ENCODE measurements at places on chromosomes 1 and 21. TPM values are rescaled to one million over a fixed set of nuclear protein-coding genes. Genes with fewer than 3 reads are reported as not detected.
A peak's percentile ranks its signal among the peaks of the same experiment; 100 is the strongest.

DNA sequence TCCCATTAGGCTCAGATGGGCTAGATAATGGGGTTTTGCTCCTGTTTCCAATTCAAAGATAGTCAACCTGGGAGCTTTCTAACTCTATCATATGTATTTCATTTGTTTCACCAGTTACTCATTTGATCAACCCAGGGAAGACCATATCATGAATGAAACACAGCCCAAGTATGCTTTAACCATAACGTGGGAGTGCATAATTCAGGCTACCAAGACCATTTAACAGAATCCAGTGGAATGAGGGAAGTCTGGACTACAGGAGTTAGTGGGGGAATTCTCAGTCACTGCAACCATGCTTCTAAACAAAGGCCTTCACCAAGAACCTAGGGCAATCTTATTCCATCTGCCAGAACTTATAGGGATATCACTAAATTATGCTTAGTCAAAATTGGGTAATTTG, 15.0 kb upstream of the SLC16A1 start:
- no peak for DNase-seq

DNA sequence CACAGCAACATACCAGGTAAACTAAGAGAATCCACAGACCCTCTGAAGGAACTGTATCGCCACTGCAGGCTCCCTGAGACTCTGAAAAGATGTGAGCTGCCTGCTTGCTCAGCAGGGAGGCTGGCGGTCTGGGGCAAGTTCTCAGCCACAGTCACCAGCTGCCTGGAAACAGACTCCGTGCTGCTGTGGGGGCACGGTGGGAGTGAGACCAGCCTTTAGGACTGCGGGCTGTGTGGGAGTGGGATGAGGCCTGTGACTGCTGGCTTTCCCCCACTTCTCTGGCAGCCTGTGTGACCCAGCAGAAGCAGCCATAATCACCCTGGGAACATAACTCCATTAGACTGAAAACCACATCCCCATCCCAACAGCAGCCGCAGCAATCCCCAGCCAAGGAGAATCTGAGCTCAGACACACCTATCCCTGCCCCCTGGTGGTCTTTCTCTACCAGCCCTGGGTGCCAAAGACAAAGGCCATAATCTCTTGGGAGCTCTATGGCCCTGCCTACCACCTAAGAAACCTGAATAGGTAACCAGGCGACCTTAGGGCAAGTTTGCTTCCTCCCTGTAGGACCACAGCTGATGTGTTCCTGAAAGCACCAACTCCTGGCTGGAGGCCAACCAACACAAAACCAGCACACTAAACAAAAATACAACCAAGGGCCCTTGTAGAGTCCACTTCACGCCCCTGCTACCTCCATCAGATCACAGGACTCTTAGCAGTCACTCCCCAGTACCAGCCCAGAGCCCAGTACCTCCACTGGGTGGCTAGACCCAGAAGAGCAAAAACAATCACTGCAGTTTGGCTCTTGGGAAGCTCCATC, 151.5 kb downstream of the SMYD3 start:
- DNase-seq, result no peak

- no peak for DNase-seq
Observed at GRCh38 chr21:38228537-38228936, 28.3 kb upstream of the KCNJ15 start.

- no peak for DNase-seq
Observed at GRCh38 chr1:17797478-17797877, 42.3 kb downstream of the ACTL8 start.

DNA sequence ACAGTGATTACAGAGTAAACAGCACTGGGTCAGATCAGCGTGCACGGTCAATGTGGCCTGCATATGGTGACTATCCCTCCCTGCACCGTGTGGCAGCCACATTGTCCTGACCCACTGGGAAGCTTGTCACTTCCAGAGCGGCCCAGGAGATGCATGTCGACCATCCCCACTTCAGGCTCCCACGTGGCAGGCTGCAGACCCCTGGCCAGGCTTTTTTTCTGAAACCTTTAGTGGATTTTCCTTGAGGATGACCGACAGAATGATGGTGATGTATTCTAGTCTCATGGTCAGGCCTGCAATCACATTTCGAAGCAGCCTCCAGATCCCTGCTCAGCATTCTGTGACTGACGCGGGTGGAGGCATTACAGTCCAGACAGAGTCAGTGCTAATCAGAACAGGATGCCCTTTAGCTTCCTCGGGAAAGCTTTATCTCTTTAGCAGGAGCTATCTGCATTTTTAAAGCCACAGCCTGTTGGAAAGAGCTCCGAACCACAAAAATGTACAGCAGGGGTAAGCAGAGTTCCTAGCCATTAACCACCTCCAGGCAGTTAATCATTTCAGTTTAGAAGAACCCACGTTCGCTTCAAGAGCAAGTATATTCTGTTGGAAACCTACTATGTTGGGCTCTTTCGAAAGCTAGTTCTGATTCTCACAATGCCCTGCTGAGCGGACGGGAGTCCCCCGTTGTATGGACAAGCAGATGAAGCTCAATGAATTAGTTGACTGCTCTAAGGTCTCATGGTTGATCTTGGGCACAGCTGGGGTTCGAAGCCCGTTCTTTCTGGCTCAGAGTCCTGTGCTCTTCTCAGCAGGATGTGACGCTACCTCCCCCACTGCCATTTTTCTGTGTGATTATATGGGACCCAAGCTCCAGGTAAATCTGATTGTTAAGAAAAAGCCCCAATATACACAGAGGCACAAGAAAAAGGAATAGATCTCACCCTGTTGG, 56.5 kb downstream of the IRF2BP2 start:
- no peak for DNase-seq

The TSPAN1 gene
- 0.23 TPM for total RNA-seq

- DNase-seq, result no peak
Observed at GRCh38 chr1:170085091-170085490, 10.6 kb upstream of the KIFAP3 start.

The NUDT4B gene
- 1.5 TPM for total RNA-seq

DNA sequence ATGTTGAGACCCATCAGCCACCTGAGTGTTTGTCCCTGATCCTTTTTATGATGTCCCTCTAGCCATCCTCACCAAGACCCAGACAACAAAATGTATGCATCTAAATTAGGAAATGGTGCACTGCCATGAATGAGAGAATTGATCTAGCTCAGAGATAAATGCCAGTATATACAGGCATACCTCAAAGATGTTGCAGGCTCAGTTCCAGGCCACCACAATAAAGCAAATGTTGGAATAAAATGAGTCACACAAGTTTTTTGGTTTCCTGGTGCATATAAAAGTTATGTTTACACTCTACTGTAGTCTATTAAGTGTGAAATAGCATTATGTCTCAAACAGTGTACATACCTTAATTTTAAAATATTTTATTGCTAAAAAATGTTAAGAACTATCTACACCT, 63.9 kb downstream of the CHIA start:
- no peak for DNase-seq

The CCDC30 gene
- total RNA-seq, result 0.55 TPM

The ILDR2 gene
- total RNA-seq, result 4.8 TPM

GRCh38 chr21:43332861-43333297, 94.1 kb downstream of the SIK1 start:
- DNase-seq, result no peak

DNA sequence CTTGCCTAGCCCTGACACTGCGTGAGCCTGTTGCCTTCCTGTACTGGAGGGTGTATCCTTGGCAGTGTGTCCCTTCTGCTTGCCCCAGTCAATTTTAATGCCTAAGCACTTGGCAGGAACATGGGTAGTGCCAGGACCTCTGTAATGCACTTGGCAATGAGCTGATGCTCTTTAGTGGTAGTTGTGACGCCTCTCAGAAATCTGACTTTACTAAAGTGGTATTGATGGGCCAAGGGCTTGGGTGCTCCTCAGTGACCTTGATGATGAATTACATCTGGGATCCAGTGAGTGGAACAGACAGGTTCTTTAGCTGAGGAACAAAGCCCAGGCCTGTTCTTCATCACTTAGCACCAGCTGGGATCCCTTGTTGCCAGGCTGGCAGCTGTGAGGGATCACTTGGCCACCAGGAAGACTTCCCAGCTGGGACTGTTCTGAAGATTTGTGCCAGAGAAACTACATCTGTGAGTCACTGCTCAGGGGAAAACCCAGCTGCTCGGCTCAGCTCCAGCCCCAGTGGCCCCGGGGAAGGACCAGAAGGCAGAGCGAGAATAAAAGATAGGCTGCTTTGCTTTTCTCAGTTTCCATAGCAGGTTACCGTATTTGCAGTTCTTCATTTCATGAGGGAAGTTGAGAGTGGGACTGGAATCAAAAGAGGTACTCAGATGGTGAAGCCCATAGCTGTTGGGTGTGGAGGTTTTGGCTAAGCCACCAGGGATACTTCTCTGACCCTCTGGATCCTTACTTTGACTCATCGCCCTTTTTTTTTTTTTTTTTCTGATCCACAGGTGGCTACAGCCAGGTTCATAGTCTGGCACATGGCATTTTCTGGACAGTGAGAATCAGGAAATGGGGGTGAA, 28.5 kb upstream of the KCNA2 start:
- peak; percentile 64 for DNase-seq

The PLXNA2 gene
- 0.71 TPM for total RNA-seq

The LY9 gene
- 8.9 TPM for total RNA-seq

GRCh38 chr1:32240140-32240951, 6.7 kb upstream of the FAM167B start:
- DNase-seq, result peak; percentile 58

The ZNF683 gene
- 0.30 TPM for total RNA-seq

GRCh38 chr1:11761988-11762406, at the start of gene C1orf167:
C1orf167 (plus strand) TSS chr1:11762193; CDS start chr1:11764401, 2,208 bp downstream.
- DNase-seq, result no peak

The HOOK1 gene
- total RNA-seq, result 4.1 TPM

DNA sequence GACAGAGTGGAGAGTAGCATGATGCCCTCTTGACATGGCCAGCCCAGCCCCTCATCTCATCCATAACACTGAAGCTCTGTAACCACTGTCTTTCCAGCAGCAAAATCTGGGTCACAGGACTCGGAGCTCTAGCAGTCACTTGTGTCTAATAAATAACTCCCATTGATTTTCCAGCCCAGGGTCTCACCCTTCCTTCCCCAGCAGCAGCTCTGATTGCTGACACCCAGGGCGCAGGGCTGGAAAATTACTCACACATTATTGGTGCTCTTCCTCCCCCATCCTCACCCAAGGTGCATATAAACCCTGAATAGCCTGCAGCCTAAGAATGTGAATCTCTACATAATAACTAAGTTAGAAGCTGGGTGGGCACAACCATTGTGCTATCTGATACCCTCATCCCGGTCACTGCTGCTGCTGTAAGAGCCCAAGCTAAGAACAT, 21.1 kb upstream of the OR10J5 start:
- DNase-seq, result no peak

DNA sequence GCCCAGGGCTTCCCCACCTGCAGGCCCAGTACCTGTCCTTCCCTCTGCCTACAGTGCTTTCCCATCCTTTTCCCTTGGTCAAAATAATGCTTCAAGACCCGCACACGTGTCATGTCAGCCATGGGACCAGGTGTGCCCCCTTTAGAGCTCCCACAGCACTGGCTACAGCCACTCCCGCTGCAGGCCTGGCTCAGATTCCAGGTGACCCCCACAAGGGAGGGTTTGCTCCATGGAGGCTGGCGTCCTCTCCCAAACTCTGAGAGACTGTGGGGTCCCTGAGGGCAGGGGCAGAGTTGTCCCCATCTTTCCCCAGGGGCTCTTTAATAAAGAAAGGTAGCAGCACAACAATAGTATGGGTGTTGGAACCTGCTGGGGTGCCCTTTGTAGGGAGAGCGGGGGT, 66.4 kb upstream of the RUNX3 start:
- DNase-seq, result no peak
